ENCODE measurements at places on chromosomes 5 and 9.

- no peak for DNase-seq
These were observed 453.3 kb upstream of the ITGA1 start for GRCh38 chr5:52334367-52334766.

DNA sequence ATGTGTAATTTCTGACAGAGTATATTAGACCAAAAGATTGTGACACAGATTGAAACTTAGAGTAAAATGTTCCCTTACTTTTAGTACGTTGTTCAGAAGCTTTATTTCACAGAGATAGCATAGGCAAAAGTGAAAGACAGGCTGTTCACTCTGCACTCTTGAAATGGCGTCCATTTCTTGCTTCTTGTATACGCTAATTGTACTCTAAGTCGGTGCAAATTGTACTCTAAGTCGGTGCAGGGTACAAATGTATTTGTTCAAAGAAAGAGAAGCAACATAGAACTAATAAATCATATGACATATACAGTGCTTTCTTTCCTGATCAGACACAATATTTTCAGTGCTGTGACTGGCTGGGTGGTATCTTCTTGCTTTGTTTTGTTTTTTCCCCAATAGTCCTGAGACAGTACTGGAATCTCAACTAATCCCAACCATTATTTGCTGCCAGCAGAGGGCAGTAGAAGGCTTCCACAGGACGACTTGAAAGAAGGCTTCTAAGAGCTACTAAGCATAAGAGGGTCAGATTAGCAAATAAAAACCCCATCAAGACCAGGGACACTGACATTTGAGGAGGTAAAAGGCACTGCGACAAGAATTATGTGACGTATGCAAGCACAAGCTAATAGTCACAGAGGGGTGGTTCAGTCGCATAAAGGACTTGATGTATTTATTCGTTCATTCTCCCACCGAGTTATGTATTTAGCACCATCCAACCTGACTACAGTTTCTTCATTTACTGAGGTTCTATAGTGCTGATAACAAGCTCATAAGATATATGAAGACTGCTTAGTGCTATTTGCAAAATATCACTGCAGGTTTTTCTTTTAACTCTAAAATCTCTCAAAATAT lies 831.8 kb downstream of the TAF11L14 start:
- peak; percentile 27 for DNase-seq

DNA sequence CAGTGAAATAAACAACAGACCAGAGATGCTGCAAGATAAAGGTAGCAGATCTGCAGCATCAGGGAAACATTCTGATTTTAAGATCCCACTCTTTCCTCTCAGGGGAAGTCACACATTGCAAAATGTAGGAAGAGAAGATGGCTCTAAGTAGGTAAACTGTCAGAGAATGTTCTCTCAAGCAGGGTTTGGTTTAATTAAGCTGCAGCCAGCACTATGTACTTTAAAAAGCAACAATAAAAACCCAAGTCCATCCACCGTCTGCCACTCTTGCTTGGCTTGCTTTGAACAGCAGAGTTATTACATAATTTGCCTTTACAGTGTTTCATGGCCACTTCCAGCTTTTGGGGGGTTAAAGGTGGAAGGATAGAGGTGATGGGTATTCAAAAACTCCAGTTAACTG lies 343.2 kb upstream of the DAP start:
- DNase-seq = no peak

GRCh38 chr5:149358294-149358651 lies 427 bp downstream of the PCYOX1L start:
- DNase-seq = peak; percentile 46

DNA sequence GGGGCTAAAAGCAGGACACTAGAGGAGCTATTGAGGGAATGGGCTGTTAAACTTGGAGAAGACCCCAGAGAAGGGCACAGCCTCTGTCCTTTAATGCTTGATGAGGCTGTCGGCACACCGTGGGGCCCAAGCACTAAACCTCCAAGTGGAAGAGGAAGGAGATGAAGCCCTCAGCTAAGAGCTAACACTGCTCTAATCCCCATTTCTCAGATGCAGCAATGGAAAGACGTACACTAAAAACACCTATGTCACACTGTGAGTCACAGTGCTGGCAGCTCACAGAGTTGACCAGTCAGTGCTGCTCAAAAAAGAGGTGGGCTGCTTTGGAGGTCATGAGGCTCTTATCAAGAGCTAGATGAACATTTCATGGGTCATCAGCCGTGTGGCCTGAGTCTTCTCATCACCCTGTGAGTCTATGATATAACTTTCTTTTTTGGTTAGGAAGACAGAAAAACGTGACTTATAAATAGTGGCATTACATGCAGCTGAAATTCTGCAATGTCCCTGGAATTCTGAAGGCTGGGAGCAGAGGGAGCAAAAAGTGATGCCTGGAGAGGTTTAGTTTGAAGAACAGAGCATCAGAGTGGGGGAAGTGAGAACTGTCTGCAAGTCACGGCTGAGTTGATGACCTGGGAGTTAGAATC lies 21.5 kb downstream of the TNFSF8 start:
- DNase-seq = no peak

DNA sequence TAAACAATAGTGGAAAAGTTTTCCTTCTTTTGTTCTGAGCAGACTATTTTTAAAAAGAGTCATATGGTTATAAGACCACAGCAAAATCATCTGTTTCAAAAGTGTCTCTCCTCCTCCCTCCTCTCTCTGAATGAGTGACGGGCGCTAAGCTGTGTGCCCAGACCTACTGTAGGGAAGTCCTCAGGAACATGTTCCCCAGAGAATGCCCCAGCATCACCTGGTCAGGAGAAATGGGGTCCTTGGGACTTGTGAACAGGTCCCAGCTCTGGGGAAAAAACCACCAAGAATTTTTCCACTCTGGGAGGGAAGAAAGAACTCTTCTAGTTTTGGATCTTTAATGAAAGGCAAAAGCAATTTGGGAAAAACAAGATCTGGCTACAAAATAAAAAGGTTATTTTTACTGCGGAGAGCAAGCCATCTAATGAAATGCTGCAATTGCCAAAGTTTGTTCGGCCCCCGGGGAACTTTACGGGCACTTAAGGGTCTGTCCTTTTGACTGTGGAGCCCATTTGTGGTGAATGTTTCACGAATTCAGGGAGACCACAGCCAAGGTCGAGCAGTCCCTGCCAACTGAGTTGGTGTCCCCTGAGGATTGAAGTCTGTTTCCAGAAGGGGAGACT lies 25.9 kb downstream of the BOD1 start:
- DNase-seq = no peak

DNA sequence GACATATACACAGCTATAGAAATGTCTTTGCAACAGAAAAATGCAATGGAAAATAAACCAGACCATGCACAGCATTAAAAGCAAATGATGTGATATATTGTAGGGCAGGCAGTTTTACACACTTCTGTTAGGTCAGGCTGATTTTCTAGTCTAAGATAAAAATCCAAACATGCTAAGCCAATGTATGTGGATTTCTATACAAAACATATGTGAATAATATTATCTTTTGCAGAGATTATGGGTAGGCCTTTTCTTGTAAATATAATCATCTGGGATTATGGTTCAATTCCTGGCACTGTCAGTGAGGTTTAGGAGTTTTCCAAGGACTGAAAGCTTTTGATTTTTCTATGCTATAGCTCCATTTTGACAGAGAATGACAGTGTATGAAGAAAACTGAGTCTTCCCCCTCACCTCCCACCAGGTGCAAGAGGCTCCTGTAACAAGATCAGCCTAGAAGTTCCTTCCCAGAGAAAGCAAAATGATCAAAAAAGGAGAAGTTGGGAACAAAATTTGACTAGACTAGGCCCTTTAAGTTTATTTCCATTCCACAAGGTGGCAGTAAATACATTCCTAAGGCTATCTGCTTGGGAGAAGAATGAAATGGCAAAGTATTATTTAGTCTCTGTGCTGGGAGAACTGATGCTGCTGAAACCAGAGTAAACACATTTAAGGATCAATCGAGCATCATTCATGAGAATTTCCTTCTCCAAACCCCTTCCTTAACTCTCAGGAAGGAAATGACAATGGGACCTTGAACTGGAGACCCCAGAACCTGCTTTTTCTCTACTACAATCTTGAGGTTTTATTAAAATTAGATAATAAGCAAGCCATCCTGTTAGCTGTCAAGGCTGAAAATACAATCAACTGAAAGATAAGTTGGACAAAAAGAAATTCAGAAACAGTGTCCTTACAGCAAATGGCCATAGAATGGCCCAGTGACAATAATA lies 133.0 kb upstream of the TUT7 start:
- no peak for DNase-seq

DNA sequence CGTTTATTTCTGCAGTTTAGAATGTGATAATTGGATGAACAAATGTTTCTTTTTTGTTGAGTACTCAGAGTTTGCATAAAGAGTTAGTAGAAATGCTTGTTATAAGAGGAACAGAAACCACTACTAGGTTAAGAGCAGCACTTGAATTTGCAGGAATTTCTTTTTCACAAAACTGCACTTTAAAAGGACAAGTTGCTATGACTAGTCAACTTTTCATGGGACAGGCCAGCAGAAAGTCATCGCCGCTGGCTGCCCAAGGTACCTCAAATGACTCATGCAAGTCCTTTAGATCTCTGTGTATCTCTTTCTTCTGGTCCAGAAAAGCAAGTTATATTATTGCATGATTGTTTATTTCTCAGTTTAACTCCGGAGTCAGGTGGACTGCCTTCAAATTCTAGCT lies 97.3 kb upstream of the HMHB1 start:
- no peak for DNase-seq

GRCh38 chr5:158387499-158387898 lies 528.6 kb upstream of the CLINT1 start:
- no peak for DNase-seq

GRCh38 chr9:76615177-76615603 lies 149.0 kb upstream of the PCA3 start:
- DNase-seq = peak; percentile 17

DNA sequence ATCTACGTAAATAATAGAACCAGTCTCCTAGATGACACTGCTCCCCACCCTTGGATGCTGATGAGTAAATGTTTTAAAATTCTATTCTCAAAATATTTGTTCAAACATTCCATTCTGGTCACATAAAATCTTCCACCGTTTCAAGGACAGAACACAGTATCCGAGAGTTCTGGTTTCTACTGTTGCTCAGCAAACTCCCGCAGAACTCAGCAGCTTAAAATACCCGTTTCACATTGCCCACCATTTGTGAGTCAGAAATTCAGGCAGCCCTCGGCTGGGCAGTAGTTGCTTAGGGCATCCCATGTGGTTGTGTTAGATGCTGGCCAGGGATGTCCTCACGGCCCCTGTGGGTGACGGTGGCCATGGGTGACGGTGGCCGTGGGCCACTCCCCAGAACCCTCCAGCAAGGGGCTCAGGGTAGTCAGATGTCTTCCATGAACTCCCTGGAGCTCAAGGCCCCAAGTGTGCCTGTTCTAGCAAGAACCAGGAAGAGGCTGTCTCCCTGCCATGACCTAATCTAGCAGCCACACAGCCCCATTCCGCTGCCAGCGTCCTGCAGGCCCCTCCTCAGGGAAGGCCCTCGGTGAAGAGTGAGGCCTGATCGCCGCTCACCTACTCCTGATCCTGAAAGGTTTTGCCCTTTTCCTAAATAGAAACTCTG lies 17.4 kb downstream of the MGAT1 start:
- no peak for DNase-seq

- DNase-seq = no peak
These were observed 50.3 kb upstream of the TGFBR1 start for GRCh38 chr9:99054581-99054980.

DNA sequence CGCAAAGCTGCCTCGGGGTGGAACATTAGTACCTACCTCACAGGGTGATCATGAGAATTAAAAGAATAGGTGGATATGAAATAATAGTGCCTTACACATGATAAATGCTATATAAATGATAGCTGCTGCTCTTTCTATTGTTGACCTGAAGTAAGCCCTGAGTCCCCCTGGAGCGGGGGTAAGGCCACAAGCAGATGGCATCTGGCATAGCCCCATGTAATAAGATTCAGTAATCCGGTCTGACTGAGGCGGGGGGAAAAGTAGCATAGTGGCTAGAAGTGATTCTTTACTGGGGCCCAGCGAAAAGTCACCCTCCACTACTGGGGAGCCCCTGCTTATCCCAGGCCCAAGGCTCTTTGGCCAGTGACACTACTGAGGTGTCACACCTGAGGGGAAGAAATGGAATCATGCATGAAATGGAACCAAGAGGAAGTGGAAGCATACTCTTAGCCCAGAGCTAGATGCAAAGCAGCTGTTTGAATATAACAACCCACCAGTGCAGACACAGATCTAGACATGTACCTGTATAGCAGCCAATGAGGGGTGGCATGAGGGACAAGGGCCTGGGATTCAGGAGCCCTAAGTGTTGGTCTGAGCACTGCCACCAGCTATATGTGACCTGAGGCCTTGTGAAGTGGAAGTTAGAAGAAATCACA lies 16.1 kb upstream of the FGFR4 start:
- peak; percentile 25 for DNase-seq

- DNase-seq = no peak
These were observed 14.0 kb upstream of the CHD1 start for GRCh38 chr5:98942847-98943246.

DNA sequence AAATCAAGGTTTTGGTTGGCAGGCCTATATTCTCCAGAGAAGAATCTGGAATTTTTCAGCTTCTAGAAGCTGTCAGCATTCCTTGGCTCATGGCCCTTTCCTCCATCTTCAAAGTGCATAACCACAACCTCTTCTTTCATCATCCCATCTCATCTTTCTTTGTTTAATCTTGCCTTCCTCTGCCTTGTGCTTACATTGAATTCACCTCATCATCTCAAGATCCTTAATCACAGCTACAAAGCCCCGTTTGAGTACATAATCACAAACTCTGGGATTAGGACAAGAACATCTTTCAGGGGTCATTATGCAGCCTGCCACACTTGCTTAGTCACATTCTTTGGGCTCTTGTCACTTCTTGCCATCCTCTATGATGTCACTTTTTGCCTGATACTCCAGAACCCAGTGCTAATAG lies 130.3 kb downstream of the FOXD1 start:
- no peak for DNase-seq

- DNase-seq = peak; percentile 20
These were observed 20.8 kb downstream of the DCANP1 start for GRCh38 chr5:135426102-135427082.

- DNase-seq = no peak
These were observed 218.8 kb upstream of the TBCA start for GRCh38 chr5:77994943-77995342.

- no peak for DNase-seq
These were observed 50.6 kb downstream of the PTPN3 start for GRCh38 chr9:109447329-109448076.

- no peak for DNase-seq
These were observed 101.2 kb downstream of the DNAH5 start for GRCh38 chr5:13843175-13843846.
